Panc1 (cell line): ENCODE measurements at places on chromosomes 5 and 9.

DNA sequence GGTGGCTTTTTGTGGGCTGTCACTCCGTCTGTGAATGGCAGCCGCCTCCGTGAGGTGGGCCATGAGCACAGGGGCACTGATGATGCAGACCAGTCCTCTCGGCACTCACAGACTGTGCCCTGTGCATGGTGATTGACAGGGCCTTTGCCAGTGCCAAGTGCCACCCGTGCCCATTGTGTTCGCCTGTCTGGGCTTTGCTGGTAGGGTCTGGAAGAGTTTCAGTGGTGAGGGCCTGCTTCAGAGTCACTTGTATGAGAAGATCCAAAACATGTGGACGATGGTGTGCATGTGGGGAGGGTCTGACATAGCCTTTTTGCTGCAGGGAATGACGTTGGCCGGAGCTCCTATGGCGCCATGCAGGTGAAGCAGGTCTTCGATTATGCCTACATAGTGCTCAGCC lies 34.9 kb downstream of the TENT4A start:
- DNase-seq = no peak

GRCh38 chr9:126472948-126473298 lies 140.8 kb upstream of the LMX1B start:
- DNase-seq = no peak

- DNase-seq = no peak
Observed at GRCh38 chr9:83708515-83709158, 879 bp upstream of the UBQLN1 start.

DNA sequence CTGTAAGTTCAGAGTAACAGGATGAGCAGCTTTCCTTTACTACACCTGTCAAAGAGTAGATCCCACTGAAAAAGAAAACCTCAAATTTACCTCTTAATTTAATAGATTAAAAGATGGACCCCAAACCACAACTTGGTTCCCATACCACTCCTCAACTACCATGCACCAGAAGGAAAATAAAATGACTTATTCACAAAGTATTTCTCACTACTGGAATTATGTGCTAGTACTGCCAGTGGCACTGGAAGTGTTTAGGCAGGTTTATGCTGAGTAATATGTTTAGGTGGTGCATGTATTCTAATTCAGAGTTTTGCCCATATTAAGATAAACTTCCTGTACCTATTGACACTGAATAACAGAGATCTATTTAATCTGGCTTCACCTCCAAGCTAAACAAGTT lies 6.6 kb downstream of the PLK2 start:
- no peak for DNase-seq

DNA sequence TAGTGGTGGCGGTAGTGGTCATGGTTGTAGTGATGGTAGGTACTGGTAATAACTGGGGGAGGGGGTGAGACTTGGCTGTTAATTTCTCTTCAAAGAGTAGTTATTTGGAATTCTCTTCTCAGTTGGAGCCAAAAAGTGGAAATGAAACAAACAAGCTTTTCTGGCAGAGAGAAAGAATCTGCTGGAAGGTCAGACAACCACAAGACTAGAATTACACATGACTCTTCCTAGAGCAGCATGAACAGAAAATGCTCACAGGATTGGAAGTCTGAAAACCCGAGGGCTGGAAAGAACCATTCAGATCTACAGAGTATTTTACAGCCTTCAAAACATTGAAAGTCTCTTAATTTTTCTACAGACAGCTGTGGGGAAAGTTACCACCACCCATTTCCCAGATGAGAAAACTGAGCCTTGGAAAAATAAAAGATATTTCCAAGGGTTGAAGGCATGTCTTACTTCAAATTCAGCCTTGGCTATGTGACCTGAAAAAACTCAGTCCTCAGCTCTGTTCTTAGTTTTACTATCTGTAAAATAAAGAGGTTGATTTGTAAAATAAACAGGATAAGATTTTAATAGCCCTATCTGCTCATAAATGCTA lies 42.9 kb upstream of the TRIM32 start:
- no peak for DNase-seq

DNA sequence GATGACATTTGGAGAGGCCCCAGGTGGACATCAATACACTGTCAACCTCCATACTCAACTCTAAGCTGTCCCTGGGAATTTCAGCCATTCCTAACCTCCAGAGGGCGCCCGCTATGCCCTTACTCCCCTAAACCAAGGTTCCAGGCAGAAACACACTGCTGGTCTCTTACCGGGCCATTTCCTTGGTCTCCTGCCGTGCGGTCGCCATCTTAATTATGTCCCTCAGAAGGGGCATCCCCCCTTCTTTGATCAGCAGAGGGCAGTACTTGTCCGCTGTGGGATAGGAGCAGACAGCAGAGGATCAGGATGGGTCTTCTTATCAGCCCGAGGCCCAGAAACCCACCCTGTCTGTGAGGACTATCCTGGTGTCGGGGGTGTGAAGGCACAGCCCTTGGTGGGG lies 9.3 kb upstream of the ZDHHC12 start:
- DNase-seq = peak; percentile 58

DNA sequence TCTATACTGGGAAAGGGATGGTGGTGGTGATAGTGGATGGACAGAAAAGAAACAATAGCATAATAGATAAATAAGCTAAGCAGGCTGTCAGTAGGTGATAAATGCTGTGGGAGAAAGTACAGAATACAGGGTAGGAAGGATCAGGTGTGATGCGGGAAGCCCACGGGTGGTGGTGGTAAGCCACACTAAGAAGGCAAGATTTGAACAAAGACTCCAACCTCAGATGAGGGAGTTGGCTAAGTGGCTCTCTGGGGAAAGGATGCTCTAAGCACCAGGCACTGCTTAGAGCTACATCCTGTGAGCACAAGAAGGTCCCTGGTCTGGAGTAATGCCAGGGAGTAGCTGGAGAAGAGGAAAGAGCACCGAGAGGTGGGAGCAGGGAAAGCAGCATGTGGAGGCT lies 151.6 kb upstream of the KLF9 start:
- DNase-seq = no peak

DNA sequence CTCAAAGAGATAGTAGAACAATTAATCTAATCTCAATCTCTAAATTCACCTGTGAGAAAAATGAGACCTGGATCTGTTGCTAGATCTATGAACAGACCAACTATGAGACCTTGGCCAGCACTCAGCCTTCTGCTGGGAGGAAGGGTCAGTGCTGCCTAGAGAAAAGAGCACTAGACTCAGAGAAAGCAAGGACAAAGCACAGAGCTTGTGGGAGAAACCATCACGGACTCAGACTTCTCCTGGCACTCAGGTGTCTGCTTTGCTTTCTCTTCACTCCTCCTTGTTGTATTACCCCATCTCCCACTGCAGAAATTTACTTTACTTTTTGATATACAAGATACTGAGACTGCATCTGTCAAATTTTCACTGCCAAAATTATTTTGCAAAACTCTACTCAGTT lies 890.0 kb upstream of the NUDT12 start:
- DNase-seq = no peak

DNA sequence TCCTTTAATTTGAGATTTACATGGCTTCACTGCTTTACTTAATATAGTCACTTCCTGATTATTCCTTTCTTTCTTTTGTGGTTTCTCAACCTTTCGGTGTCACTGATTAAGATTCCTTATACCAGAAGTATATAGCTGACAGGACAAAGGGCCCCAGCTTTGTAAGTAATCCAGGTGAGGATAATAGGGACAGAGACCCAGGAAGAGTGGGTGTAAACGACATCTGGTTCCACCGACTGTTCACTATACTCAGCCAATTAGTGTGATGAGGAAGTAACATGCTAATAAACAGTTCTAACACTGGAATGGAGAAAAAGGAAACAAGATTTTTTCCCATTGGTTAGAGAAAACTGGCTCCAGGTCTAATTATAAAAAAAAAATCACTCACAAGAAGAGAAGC lies 286.3 kb upstream of the EFNA5 start:
- no peak for DNase-seq

GRCh38 chr5:24365406-24365805 lies 279.4 kb downstream of the CDH10 start:
- DNase-seq = no peak

DNA sequence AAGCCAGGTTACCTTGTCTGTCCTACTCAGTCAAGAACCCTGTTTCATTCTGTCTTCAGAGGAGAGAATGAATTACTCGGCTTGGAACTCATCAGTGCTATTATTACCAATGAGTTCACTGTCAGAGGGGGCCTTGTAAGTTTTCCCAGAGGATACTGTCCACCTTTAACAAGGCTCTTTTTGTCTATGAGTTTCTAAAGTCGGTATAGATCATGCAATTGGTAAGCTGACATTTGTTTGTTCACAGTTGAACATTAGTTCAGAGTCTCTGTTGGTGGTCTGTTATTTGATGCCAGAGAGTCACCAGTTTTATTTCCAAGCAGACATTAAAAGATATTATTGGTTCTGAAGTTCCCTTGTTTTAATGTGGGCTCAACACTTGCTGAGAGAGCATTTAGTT lies 58.1 kb upstream of the DHFR start:
- no peak for DNase-seq

- DNase-seq = no peak
Observed at GRCh38 chr9:30609713-30610112, 1774.7 kb upstream of the ACO1 start.

GRCh38 chr5:175597718-175598117 lies 60.2 kb upstream of the HRH2 start:
- DNase-seq = no peak

- DNase-seq = no peak
Observed at GRCh38 chr9:95606489-95607350, 89.9 kb upstream of the PTCH1 start.

- no peak for DNase-seq
Observed at GRCh38 chr5:76986825-76987526, 34.1 kb downstream of the CRHBP start.

DNA sequence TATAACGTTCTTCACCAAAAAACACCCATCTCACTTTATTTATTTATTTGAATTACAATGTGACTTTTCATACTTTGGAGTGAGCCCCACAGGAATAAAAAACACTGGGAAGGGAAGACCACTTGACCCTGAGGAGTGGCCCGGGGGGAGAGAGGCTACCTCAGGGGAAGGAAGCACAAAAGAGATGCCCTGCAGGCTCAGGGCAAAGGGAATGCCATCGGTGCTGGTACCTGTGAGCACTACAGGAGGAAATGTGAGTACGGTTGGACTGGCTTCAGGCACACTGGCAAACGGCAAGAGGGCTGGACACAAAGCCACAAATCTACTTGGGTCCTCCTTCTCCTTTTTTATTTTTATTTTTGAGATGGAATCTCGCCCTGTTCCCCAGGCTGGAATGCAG lies 363.9 kb upstream of the KLF4 start:
- no peak for DNase-seq

- DNase-seq = no peak
Observed at GRCh38 chr9:1979741-1980367, 35.3 kb upstream of the SMARCA2 start.

- DNase-seq = no peak
Observed at GRCh38 chr9:117945286-117945685, 241.1 kb downstream of the TLR4 start.

DNA sequence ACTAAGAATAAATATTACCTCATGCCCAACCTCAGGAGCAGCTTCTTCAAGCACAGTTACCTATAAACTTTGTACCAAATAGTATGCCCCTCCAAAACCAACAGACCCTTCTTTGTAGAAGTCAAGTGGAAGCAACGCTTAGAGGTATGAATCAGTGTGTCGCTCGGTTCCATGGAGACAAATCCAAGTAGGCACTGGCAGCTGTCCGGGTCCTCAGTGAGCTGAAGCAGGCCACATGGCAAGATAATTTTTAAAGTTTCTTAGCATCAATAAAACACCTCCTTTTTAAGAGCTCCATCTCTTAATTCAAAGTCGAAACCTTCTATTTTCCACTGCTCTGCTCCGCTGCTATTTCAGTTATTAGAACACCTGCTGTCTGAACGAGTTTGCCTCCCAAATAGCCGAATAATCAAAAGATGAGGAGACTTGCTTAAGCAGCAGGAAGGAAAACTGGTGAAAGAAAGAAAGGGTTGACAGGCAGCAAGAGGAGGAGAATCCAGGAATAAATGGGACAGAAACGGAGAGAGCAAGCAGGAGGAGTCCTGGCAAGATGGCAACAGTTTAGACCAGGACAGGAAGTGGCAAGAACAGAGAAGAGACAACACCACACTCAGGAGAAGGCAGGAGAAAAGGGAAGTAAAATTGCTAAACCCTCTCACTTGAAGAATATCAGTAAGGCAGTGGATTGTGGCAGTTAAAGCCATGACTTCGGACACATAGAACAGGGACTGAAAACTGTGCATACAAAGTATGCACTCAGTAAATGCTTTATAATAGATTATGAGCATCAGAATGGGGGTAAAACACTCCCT lies 65.0 kb downstream of the PPP2R2B start:
- no peak for DNase-seq

DNA sequence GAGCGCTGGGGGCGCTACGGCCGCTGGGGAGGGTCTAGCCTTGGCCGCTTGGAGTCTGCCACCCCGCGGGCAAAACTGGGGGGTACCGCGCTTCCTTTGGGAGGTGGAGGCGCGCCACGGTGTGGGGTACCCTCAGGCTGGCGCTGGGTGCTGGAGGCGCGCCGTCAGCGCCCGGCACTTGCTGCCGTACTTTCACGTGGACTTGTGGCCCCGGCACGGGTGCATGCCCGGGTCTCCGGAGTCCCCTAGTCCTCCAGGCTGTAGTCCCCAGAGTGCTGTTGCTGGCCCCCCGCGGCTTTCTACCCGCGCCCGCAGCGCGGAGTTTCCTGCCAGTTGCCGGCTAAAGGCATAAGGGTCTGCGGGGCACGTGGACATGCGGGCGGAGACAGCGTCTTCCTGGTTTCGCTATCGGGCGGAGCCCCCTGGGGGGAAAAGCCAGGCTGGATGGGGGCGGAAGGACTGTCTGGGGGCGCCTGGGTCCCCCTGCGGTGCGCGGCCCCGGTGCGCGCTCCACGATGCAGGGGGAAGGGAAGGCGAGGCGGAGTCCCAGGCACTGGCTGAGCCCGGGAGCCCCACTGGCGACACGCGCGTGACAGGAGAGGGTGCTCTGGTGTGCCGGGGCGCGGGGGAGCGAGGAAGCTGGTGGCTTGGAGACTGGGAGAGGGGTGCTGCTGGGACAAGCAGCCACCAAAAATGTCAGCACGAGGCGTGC lies 666 bp downstream of the PPARGC1B start:
- DNase-seq = no peak

DNA sequence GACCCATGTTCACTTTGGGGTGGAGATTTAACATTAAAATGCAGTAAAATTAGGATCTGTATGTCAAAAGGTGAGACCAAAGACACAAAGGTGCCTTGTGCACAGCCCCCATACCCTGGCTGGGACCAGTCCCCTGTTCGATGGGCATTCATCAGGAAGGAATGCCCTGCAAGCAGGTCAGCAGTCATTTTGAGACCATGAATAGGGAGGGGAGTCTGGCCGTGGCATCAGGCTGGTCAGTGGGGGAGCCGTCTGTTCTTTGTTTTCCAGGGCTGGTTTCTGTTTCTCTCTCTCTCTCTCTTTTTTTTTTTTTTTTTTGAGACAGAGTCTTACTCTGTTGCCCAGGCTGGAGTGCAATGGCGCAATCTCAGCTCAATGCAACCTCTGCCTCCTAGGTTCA lies 68.9 kb upstream of the GOLM1 start:
- DNase-seq = no peak

GRCh38 chr9:127589955-127590370 lies 22.1 kb upstream of the STXBP1 start:
- DNase-seq = no peak

- DNase-seq = no peak
Observed at GRCh38 chr5:139415221-139415861, 11.5 kb upstream of the SPATA24 start.

- no peak for DNase-seq
Observed at GRCh38 chr5:173744551-173744950, 128.1 kb upstream of the BOD1 start.

GRCh38 chr5:174047472-174048099 lies 2.1 kb downstream of the NSG2 start:
- DNase-seq = no peak
